ENCODE measurements at places on chromosomes 6 and 20.

DNA sequence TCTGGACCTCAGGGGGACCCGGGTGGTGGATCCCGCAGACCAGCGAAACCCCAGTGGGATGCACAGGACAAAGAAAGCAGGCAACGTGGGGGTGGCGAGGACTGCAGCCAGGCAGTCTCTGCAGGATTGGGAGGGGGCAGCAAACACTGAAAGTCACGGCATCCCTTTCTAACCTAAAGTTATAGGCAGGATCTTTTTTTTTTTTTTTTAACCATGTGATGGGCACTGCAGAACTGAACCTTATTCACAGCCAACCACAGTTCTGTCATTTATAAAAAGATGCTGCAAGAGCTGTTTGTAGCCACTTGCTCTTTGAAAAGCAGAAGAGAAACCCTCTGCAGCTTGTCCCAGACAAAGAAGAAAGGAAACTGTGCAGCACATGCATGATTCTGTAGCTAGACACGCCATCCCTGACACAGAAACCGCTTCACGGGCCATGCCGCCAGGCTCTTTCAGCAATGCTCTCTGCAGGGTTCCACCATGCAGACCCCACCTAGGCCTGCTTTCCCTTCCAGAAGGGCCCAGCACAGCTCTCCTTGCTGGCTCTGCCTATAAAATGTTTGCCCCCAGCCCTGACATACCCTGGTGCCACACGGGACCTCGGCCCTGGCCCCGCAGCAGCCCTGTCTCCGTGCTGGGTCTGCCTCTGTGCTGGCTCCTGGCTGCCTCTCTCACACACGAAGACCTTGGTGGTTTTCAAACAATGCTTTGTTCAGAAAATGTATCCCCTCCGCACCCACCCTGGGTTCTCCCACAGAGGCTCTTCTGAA, 70.8 kb downstream of the PYGB start:
- DNase-seq, result no peak

DNA sequence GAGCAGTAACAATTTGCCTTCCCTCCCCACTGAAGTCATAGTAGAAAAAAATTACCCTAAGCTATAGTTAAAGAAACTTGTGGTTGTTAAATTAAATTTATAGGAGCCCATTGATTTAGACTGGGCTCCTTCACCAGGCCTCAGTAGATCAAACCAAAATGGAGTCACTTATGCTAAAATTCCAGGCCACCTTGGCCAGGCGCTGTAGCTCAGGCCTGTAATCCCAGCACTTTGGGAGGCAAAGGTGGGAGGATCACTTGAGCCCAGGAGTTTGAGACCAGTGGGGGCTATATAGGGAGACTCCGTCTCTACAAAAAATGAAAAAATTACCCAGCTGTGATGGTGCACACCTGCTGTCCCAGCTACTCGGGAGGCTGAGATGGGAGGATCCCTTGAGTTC, 15.0 kb upstream of the GMNN start:
- DNase-seq, result no peak

GRCh38 chr6:15073344-15073789, 172.5 kb upstream of the JARID2 start:
- peak; percentile 10 for DNase-seq

GRCh38 chr6:43828711-43829110, 58.7 kb downstream of the VEGFA start:
- DNase-seq, result no peak

- DNase-seq, result no peak
Observed at GRCh38 chr20:46720776-46721425, 11.5 kb downstream of the SLC2A10 start.

- DNase-seq, result no peak
Observed at GRCh38 chr6:139235661-139236060, 56.1 kb downstream of the TXLNB start.

GRCh38 chr6:154039231-154039842, at the start of gene OPRM1:
TSS of gene OPRM1 (plus strand) at chr6:154039240. CDS start at chr6:154039545, 305 bp downstream.
- peak; percentile 25 for DNase-seq

- no peak for DNase-seq
Observed at GRCh38 chr6:111899531-111899930, 26.3 kb upstream of the FYN start.

DNA sequence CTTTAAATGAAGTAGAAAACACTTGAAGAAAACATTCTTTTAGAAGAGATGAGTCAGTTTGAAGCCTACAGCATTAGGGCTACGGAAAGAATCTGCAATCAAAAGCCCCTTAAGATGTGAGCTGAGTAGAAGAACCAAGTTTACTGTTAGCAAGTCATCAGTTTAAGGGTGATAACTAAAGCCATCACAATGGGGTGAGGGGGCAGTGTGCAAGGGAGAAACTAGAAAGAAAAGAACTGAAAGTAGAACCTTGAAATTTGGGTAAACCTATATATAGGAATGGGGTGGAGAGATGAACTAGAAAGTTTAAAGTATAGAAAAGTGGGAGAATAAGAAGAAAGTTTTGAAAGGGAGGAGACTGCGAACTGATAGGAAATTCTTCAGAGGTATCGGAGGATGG, 212.9 kb downstream of the COL19A1 start:
- no peak for DNase-seq

GRCh38 chr20:60420676-60421229, 462.5 kb downstream of the CDH26 start:
- no peak for DNase-seq

DNA sequence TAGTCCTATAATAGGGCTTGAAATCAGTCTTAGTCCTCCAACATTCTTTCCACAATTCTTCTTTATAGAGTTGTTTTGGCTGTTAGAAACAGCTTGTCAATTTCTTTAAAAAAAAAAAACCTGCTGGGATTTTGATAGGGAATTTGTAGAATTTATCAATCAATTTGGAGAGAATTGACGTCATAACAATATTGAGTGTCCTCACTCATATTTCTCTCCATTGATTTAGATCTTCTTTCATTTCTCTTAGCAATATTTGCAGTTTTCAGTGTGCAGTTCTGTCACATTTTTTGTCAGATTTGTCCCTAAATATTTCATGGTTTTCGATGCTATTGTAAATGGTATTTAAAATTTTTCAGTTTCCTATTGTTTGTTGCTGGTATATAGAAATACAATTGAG, 5.3 kb upstream of the LINC00237 start:
- DNase-seq, result no peak

GRCh38 chr6:159075506-159076228, 30.9 kb upstream of the TAGAP start:
- no peak for DNase-seq

DNA sequence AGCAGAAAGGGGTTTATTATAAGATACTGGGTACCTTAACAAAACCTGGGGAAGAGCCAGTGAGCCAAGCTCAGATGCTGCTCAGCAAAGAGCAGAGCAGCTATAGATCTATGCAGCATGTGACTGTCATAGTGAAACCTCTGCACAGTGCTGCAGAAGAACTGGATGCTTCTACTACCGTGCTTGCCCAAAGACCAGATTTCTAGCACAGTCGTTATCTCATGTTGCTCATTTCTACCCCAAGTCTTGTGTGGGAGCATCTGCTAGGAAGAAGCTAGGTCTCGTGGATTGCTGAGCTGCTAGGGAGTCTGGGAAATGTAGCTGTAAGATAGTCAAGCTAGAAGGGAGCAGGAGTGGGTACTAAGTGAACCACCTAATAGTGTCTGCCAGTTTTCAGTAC, 31.7 kb upstream of the GNRH2 start:
- DNase-seq, result peak; percentile 39

DNA sequence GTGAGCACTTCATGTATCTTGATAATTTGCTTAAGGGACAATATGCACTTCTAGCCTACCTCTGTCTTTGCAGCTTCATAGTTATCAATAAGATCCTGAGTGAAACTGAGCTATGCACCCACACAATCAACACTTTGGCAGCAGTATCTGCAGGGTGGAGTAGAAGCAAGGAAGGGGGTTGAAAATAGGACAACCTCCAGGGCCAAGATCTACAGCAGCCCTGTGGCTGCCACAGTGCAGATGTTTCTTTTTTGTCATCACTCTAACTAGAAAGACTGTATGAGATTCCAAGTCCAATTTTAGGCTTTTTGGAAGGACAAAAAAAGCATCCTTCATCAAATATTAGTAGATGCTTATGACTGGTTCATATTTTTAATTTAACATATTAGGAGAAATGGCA, 336.1 kb upstream of the CITED2 start:
- no peak for DNase-seq

DNA sequence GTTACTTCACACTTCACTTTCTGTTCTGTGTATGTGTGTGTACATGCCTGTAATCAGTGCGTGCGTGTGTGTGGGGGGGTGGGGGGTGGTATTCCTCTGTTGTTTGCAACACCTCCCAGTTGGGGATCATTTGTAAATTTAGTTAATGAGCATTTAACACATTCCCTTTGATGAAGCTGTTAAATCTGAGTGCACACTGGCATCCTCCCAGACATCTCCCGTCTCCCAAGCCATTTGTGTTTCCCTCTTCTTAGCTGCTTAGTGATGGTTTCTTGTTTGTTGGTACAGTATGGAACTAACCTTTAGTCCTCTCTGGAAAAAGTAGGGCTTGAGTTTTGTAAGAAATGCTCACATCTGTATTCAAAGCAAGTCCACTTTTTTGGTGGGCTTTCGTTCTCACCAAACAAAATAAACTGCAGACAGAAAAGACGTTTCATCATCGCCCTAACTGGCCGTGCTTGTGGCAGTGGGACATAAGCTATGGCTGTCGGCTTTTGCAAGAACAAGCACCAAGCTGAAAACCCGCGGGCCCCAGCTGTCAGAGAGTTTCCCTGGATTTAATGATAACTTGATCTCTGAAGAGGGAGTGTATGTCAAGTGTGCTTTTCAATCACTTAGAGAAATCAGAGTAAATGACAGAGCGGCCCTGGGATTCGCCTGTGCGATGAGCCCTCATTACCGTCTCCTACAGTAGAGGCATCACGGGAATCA, 54.9 kb upstream of the SASH1 start:
- no peak for DNase-seq

- peak; percentile 25 for DNase-seq
Observed at GRCh38 chr20:33914919-33915318, 78.8 kb upstream of the RALY start.

DNA sequence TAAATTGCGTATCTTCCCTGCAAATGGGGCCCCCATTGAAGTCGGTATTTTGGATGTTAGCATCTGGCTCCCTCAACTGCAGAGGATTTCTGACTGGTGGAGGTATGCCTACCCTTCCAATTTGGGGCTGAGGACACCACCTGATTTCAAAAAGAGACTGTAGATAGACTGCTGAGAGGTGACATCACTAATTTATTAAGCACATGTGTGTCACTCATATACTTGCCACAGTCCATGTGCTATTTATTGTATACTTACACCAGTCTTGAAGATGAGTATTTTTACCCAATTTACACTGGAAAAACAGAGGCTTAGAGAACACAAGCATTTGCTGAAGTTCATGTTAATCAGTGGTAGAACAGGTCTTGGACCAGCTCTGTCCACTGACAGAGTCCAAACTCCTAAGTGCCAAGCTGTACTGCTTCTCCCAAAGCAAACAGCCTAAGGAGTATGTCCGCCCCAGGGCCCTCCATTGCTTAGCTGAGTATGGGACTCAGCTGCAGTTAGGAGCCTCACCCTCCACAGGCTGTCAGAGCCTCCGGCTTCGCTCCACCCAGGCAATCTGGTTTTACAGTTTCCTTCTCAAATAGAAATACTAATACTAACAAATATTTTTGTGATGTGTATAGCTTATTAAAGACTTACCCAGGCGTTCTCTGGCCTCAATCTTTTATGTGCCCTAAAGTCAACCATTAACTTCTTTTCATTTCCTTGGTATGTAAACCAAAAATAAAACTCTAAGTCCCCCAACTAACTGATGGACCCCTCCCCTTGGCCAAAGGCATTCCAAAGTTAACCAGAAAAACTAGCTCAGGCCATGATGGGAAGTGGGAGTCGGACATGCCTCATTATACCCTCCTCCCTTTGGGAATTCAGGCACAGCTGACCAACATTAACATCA, 17.5 kb downstream of the RIN2 start:
- DNase-seq, result no peak

DNA sequence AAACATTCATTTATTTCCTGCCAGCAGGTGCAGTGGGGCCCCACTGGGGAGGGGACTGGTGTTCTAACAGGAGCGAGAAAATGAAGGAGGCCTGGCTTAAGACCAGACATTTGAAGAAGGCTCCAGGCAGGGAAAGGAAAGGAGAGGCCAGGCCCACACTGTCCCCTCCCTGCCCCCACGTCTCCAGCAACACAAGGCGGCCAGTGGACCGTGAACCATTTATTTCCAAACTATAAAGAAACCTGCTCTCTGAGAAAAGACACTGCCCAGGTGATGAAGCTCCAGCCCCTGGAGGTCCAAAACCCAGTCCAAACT, 41.4 kb upstream of the CDH22 start:
- DNase-seq, result no peak

- DNase-seq, result no peak
Observed at GRCh38 chr20:58772786-58773185, 77.9 kb downstream of the GNAS-AS1 start.

DNA sequence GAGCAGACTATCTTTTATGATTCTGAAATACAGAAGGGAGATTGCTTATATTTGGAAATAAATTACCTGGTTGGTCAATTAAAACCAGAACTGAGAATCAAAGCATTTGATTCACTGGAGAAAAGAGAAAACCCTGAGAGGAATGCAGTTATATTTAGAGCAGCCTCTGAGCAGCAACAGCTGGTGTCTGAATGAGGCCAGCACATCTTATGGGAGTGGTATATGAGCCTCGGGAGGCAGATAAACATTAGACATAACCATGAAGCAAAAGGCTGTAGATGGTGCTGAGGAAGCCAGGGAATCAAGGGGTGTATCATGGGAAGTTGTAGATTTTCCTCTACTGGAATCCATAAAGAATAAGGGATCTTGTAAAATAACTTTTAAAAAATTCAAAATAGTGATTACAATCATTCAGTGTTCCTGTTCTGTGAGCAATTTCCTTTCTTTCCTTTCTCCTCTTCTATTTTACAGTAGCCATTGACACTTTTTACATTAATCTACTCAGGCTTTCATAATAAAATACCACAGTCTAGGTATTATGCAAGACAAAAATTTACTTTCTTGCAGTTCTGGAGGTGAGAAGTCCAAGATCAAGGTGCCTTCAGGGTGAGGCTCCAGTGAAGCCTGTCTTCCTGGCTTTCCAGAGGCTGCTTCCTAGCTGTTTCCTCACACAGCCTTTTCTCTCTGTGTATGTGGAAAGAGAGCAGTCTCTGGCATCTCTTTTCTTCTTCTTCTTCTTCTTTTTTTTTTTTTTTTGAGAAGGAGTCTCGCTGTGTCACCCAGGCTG, 32.8 kb upstream of the ENPP5 start:
- no peak for DNase-seq
